Hair follicle dermal papilla cell (primary cell): ENCODE measurements at places on chromosomes 11 and 22. TPM values are rescaled to one million over a fixed set of nuclear protein-coding genes. Genes with fewer than 3 reads are reported as not detected.

The OPCML gene
- total RNA-seq = 0.12 and 1.6 TPM in 2 replicates

The LRRC51 gene
- total RNA-seq = 6.0 and 6.3 TPM in 2 replicates

The C11orf42 gene
- total RNA-seq = 0.16 TPM in 1 of 2 replicates, not detected in the other

The IGSF9B gene
- 0.49 TPM in 1 of 2 replicates, not detected in the other for total RNA-seq

The OR8B8 gene
- total RNA-seq = not detected in 2 replicates

The SULT4A1 gene
- total RNA-seq = 0.12 and 0.16 TPM in 2 replicates

The CLDN5 gene
- total RNA-seq = not detected in 2 replicates

The TBX1 gene
- total RNA-seq = 0.16 TPM in 1 of 2 replicates, not detected in the other

The SHISAL1 gene
- 2.1 and 3.4 TPM in 2 replicates for total RNA-seq

The CARNS1 gene
- total RNA-seq = under 0.01 and 0.16 TPM in 2 replicates

The IFITM10 gene
- 0.65 and 1.2 TPM in 2 replicates for total RNA-seq

The NAALAD2 gene
- 7.4 and 10.9 TPM in 2 replicates for total RNA-seq

The C11orf87 gene
- not detected in 2 replicates for total RNA-seq
